B cell (primary cell): ENCODE measurements at places on chromosomes 12 and 14.

- DNase-seq, result no peak
Measured at GRCh38 chr12:102629262-102629888, 149.0 kb upstream of the IGF1 start.

GRCh38 chr12:120346681-120347080 lies 19.1 kb upstream of the PLA2G1B start:
- DNase-seq, result no peak

GRCh38 chr12:70267550-70267949 lies 24.3 kb downstream of the CNOT2 start:
- no peak for DNase-seq

- no peak for DNase-seq
Measured at GRCh38 chr12:125549836-125550235, 484.6 kb downstream of the AACS start.

GRCh38 chr12:29278673-29279420 lies 102.1 kb downstream of the ERGIC2 start:
- DNase-seq, result no peak

DNA sequence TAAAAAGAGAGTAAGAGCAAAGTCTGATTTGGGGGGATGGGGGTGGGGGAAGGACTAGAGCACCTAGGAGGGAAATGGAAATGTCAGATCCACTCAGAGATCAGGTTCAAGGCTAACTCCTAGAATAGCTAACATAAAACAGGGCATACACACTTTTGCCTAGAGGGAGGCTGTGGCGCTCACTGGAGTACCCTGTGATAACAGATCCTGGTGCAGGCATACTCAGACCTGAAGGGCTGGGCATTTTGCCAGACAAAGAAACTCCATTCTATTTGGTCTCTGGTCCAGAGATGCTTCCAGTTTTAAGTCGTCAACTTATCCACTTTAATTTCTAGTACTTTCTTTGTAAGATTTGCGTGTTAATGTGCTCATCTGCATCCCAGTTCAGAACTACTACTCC lies 5.8 kb downstream of the CTDSP2 start:
- DNase-seq, result no peak
